ENCODE measurements at places on chromosomes 3 and 15.

GRCh38 chr3:128408693-128409623 lies 57.7 kb downstream of the DNAJB8 start:
- DNase-seq, result no peak

DNA sequence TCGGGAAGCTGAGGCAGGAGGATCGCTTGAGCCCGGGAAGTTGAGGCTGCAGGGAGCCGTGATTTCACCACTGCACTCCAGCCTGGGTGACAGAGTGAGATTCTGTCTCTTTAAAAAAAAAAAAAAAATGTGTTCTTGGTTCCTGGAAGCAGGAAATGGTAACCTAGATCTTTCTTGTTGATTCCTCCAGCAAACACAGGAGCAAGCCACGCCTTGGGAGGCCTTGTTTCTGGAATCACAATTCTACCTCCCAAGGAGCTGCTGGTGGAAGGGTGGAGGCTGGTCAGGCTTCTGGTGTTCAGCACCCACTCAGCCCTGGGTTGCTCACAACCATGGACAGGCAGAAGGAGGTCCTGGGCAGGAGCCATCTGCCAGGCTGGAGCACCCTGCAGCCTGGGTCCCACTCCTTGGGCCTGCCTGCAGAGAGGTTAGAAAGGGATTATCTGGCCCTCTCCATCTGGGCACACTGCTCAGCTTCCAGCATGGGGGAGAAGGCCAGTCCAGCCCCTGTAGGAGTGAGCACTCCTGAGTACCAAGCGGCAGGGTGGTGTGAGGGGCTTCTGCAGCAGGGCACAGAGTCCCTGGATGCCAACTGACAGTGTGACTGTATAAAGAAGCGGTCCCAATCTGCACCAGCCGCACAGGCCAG lies 65.6 kb downstream of the ABTB1 start:
- no peak for DNase-seq

DNA sequence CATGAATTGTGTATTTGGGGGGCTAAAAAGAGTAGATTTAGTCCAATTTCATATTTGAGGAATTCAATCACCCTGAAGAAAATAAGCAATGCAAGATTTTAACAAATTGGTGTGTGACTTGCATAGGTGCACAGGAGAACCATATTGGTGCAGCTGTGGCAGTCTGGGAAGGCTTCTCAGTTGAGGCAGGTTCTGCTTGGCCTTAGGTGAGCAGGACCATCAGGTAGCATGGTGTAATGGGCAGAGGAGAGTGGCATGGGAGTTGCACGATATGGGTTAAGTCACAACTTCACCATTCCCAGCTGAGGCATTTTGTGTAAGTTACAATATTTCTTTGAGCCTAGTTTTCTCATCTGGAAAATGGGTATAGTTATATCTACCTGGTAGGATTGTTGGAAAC lies 10.5 kb downstream of the EBLN2 start:
- no peak for DNase-seq

DNA sequence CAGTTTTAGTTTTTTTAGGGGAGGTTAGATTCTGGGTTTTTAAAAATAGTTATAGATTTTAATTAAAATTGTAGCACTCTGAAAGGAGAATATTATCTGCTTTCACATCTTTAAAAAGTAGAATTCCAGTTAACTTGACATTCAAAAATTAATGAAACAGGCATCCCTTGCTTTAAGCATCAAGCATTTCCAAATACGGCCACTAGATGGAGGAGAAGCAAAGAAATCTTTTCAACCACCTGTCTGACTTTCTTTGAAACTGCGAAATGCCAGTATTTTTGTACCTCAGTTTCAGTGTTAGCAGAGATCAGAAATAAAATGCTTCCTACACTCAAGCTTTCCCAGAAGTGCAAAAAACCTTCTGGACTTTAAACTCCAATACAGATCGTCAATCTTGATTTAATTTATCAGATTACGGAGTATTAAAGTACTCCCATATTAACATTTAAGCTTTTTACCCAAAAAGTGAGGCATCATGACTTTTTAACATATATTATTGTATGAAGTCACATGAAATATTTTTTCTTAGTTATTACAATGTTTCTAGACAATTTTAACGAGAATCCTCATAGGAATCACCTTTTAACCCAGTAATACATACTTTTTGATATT lies 153.3 kb downstream of the P3H2 start:
- DNase-seq, result no peak

- no peak for DNase-seq
These were observed 258.1 kb upstream of the ROPN1 start for GRCh38 chr3:124250053-124250452.

DNA sequence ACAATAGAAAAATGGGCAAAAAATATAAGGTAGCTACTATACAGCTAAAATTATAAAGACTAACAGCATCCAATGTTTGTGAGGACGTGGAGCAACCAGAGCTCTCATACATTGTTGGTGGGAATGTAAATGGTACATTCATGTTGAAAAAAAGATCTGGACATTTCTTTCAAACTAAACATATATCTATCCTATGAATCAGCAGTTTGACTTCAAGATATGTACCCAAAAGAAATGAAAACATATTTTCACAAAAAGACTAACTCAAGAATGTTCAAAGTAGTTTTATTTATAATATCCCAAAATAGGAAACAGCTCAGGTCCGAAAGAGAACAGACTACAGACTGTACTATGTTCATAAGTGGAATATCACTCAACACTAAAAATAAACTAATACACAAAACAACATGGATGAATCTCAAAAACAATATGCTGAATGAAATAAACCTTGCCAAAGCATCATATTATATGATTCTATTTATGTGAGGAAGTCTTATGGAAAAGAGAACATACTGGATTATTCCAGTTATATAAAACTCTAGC lies 8.8 kb upstream of the TTBK2 start:
- no peak for DNase-seq

DNA sequence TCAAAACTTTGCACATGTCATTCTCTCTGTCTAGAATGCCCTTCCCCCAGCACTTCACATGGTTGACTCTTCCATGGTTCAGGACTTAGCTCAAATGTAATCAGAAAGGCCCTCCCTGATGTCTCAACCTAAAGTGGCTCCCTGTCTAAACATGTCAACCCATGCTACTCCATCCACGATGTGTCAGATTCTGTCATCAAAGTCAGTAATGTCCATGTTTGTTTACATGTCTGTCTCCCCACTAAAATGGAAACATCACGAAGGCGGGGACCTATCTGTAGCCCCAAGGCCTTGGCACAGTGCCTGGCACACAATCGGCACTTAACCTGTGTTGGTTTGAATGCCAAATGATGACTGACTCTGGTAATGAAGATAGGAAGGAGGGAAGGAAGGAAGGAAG lies 20.8 kb upstream of the SNTN start:
- DNase-seq, result no peak

- no peak for DNase-seq
These were observed 229.0 kb downstream of the SOX2 start for GRCh38 chr3:181940703-181941102.

DNA sequence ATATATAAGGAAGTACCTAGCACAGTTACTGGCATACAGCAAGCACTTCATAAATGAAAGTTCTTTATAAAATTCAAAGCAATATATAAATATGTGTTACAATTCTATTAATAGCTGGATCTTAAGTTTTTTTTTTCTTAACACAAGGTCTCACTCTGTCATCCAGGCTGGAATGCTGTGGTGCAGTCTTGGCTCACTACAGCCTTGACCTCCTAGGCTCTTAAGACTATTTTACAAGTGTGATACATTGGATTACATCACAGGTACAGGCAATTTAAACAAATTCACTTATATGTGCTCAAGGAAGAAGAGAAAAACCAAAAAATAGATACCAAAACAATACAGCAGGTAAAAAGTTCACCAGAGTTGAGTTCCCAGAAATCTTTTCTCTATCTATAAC lies 60.6 kb downstream of the ZNF280D start:
- no peak for DNase-seq

DNA sequence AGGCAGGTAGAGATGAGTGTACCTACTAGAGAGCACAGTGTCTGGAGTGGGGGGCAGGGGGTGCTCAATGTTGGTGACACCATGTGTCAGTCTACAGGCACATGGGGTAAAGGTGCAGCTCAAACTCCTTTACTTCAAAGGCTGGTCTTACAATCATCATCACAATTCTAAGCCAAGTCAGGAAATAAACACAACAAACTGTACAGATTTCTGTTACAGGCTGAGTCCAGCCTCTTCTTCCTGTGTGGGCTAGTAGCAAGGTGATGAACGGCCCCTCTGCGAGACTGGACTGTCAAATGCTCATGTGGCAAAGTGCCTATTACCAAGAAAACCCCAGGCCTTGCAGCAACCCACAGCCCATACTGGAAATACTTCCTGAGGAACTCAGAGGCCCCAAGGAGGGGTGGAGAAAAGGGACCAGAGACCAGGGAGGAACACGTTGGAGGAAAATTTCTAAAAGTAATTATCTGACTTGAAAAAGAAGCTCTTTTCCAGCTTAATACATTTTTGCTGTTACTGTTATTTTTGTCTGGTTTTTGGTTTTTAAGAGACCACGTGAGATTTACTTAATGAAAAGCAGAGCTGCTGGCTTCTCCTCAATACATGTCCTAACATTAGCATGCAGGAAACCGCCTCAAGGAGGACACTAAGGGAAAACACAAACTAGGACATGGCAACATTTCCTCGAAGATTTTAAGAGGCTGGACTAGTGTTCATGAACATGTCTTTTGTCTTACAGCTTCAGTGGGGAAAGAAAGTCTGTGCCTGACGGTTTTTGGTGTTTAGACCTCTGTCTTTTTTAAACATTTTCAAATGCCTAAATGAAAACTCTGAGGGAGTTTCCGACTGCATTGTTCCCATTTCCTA lies 29.5 kb downstream of the TBC1D2B start:
- no peak for DNase-seq
